Effector CD8-positive, alpha-beta T cell (primary cell): ENCODE measurements at places on chromosomes 16 and 17.

- DNase-seq = no peak
Observed at GRCh38 chr17:79093270-79093669, 18.6 kb downstream of the ENGASE start.

- peak; percentile 9 for DNase-seq
Observed at GRCh38 chr17:77011173-77012011, 129.4 kb upstream of the SEC14L1 start.

DNA sequence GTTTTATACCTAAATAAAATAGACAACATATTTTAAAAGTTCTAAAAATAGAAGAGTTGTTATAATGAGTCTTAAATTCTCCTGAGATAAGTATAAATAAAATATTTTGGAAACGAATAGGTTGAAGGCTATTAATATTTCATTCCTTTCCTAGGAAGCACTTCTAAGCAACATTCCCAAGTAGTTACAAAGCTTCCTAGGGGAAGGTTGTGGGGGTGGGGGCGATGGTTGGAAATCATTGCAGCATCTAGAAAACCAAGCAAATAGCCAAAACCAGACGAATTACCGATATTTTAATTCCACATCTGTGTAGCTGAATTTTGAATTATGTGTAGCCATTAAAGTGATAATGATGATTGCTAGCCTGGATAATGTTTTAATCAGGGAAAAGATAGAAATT lies 26.9 kb downstream of the PTRH2 start:
- DNase-seq = no peak

DNA sequence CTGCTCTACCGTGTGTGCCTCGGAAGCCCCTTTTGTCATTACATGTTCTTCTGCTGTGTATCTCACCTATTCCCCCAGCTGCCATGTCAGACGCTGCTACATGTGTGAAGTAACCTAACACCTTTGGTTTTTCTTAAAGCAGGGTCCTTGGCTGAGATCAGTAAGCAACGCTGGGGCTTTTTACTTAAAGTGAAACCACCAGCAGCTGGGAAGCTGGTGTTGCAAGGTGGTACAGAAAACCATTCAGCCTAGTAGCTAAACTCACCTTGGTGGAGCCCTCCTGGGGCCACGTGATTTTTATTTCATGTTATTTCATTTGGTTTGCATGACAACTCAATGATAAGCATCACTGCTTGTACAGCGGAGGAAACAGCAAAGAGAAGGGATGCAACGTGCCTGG lies 62.6 kb downstream of the PLCG2 start:
- DNase-seq = no peak
